ENCODE measurements at places on chromosomes 12 and 14.
A peak's percentile ranks its signal among the peaks of the same experiment; 100 is the strongest.

DNA sequence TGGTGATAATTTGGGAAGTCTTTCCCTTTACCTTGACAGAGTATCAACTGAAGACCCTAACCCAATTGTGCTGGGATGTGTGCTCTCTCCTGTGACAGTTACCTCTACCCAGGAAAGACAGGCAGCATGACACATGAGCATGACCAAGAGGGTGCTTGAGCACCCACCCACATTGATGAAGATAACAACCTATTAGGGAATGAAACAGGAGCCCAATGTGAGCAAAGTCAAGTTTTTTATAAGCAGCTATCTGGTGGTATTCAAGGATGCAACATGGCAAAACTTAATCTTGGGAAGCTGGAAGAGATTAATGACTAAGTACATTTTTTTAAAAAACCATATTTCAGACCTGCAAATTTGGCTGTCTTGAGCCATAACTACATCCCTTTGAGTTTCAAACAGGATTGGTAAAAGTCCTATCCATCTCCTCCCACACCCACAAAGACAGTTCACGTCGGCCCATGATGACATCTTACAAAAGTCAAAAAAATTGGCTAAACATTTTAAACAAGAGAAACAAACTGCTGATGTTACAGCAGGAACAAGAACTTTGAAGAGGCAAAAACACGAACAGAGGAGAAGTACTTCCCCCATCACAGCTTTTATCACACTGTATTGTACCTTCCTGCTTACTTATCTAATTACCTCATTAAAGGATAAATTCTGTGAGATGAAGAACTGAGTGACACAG, 60.3 kb downstream of the MED13L start:
- DNase-seq = no peak

DNA sequence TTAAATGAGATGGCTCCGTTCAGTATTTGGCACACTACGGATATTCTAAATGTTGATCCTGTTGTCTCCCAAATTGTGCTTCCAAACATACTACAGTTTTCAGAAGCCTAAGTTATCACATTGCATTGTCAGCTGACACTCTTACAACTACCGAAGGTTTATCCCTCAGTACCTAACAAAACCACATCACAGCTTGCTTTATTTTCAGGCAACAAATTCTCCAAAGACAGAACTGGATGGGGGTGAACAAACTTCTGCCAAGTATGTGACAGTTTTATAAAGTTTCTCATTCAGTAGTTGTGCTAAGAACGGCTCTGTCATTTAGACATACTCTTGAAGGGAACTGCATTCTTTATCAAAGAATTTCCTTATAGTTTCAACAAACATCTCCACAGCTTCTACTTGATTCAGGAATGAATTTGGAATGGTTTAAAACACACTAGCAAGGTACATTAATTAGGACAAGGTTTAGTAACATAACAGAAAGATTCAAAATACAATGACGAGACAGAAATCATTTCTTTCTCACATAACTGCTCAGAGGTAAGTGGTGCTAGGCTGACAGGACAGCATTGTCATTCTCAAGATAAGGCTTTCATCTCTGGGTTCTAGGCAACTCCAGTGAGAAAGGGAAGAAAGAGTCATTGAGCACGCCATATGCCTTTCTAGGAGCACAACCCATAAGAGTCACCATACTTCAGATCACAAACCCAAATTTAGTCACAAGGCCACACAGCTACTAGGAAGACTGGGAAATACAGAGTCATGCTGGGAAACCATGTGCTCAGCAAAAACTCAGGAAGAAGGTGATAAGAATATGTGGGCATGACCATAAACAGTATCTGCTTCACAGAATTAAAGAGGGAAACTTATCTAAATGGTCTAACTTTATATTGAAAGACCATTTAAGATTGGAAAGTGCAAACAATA, 100.7 kb downstream of the DUSP6 start:
- DNase-seq = peak; percentile 25

GRCh38 chr12:107844312-107844921, 69.9 kb downstream of the ASCL4 start:
- DNase-seq = no peak

- DNase-seq = no peak
Observed at GRCh38 chr14:75640876-75641275, 19.8 kb downstream of the ERG28 start.

GRCh38 chr14:65749287-65749686, 336.8 kb downstream of the FUT8 start:
- no peak for DNase-seq

DNA sequence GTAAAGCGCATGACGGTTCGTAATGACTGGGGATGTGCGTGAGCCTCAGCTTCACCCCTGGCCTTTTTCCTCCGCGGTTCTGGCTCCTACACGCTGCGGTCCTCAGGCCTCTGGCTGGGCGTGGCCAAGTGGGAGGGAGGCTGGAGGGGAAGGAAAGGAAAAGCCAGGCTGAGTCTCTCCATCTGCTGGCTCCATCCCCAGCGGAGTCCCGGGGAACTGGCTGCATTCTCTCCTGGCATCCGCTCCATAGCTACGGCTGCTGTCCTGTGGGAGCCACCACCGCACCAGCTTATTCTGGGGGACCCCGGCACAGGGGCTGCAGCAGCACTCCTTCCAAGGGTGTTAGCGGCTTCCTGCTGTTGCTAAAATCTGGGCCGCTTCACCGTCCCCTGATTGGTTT, 68.2 kb upstream of the SLC24A4 start:
- DNase-seq = no peak

GRCh38 chr14:71469643-71470335, 462.4 kb upstream of the RGS6 start:
- no peak for DNase-seq

- DNase-seq = peak; percentile 78
Observed at GRCh38 chr14:32560209-32560857, 231.2 kb downstream of the AKAP6 start.

DNA sequence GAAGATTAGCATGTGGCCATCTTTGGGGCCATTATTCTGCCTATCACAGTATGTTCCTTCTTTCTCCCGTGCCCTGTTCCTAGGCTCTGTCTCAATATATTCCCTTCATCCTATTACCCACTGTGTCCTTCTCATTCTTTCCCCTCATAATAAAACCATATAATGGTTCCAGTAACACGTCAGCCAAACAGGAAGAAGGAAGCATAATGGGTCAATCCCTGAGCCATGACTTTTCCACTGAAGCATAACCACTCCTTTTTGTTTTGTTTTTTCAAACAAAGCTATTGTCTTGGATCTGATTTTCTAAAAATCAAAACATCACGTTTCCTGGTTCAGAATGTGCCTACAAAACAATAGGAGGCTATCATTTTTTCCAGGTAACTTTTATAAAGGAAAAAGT, 21.3 kb upstream of the RHOJ start:
- no peak for DNase-seq

- DNase-seq = no peak
Observed at GRCh38 chr14:61510736-61511557, 184.4 kb upstream of the HIF1A start.

GRCh38 chr14:101198398-101199027, 295.0 kb upstream of the RTL1 start:
- no peak for DNase-seq

- peak; percentile 34 for DNase-seq
Observed at GRCh38 chr12:57240926-57241401, 10.0 kb downstream of the STAC3 start.

GRCh38 chr12:50924439-50925341, 27.7 kb upstream of the HIGD1C start:
- peak; percentile 99 for DNase-seq

DNA sequence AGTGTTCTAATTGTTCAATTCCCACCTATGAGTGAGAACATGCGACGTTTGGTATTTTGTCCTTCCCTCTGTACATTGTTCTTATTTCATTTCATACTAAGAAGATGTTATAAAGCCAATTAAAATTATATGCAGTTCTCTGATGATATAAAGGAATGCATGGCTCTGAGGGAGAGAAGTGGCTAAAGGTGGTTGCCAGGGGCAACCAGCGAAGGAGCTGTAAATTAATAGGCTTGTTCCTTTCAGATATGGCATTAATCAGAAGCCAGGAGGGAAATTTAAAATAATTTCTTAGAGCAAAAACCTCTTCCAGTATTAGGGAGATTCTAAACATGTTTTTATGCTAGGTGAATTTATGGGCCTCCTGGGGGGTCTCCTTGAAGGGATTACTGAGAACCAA, 227.8 kb downstream of the TMEM117 start:
- DNase-seq = no peak

DNA sequence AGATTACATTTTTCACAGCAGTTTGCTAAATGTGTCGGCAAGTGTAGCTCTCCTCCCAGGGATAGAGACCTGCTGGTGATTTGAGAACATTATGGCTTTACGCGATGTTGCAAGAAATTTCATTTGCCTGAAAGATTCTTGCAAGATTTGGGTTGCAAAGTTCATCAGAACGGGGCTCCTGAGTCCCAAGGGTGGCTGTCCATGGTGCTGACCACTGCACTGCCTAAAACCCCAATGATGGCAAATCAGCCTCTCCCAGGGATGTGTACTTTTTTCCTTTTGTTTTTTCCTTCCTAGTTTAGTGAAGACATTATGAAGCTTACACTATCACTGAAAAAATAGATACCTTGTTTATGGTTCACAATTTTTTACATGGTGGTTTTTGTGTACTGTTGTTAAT, 85.4 kb downstream of the WSCD2 start:
- peak; percentile 73 for DNase-seq

DNA sequence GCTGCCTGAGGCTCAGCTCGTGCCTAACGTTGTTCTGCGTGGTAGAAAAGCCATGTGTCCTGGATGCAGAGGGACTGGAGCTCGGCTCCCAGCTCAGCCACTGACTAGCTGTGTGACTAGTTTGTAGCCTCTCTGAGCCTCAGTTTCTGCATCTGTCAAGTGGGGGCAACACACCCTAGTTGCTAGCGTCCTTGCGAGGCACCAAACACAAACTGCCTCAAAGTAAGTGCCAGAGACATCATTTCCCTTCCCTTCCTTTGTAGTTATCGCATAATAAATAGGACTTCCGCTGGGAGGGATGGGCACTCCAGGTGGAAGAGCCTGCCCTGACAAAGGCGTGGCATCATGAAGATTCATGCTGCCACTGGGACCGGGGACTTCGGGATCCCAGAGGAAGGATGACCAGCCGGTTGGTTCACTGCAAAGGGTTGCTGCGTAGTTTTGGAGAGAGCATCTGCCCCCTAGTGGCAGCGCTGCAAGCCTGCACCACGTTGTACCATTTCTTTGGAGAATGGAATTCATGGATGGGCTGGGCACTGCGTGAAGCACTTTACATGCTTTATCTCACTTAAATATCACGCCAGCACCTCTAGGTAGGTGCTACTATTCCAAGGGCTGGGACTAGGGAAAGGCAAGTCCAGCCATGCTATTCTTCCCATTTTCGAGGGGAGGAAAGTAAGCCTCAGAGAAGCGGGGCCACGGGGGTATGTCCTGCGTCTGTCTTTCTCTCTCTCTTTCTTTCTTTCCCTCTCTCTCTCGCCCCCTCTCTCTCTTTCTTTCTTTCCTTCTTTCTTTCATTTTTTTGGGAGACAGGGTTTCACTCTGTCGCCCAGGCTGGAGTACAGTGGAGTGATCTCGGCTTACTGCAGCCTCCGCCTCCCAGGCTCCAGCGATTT, 4.6 kb downstream of the CCDC197 start:
- peak; percentile 70 for DNase-seq

DNA sequence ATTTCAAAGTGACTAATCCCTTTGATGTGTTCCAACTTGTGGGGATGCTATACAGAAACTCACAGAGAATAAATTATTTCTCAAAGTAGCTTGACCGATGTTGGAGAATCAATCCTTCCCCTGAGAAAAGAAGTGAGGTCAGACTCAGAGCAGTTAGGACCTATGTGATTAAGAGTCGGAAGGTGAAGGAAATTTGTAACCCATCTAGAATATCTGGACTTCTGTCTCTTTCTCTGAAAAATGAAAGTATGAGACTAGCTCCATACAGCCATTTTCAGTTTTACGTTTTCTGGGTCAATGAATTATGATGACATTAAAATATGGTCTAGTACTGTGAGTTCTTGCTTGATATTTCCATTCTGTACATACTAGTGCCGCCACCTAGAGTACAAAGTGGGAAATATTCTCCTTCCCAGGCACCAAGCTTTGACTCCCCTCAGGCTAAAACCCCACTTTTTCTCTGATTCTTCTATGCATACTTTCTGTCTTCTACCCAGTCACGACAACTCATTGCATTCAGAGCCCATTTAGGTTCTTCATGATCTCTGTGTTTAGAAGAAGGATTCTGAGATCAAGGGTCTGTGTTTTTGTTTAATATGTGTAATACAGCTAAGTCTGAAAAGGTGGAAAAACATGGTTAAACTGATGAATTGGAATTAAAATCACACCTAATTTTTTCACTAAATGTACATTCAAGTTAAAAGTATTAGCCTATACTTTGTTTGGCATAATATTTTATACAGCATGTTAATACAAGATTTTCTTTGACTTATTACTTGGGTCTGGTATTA, 6.9 kb upstream of the NTS start:
- peak; percentile 81 for DNase-seq

GRCh38 chr12:87670448-87670847, 358.8 kb downstream of the C12orf50 start:
- DNase-seq = no peak
